ENCODE measurements at places on chromosomes 6 and 20.

GRCh38 chr6:163120223-163120622, 294.3 kb upstream of the QKI start:
- peaks cover 2% of the 10 kb centered on the region for H3K36me3 ChIP-seq

DNA sequence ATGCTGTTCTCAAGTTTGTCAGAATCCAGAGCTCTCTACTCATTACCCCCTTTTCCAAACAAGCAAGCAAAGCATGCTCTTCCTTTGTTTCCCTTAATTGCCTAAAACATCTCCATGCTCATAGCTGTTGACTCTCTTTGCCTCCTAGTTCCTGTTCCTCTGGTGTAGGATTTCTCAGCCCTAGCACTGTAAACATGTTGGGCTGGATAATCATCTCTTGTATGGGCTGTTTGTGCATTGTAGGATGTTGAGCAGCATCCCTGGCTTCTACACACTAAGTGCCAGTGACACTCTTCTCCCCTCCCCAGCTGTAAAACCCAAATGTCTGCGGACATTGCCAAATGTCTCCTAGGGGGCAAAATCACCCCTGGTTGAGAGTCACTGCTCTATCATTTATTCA, 14.0 kb downstream of the PPARD start:
- peaks cover 37% of the 10 kb centered on the region for H3K4me1 ChIP-seq
- no peaks in the 10 kb centered on the region for H3K27me3 ChIP-seq
- peaks cover 16% of the 10 kb centered on the region for H3K36me3 ChIP-seq
- no peak for DNase-seq
- no peak overlapping the region for H3K4me3 ChIP-seq
- H3K27ac ChIP-seq, result peak overlapping the region; percentile 4

DNA sequence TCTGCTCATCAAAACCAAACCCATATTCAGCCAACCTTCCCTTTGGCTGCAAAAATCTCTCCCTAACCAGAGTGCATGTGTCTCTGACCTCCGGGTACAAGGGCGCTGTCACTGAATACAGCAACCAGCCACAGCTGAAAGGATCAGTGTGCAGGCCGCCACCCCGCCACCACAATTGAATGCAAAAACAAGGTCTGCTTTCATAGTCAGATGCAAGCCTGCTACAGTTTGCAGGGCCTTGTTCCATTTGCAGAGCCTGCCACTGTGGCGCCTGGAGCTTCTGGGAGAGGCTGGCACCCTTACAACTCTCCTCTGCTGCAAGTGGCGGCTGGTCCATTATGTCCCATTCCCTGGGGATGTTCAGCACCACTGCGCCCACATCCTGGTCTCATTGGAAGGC, 23.5 kb downstream of the MDGA1 start:
- H3K36me3 ChIP-seq, result no peaks in the 10 kb centered on the region
- no peaks in the 10 kb centered on the region for H3K27me3 ChIP-seq
- no peak overlapping the region for H3K4me3 ChIP-seq

DNA sequence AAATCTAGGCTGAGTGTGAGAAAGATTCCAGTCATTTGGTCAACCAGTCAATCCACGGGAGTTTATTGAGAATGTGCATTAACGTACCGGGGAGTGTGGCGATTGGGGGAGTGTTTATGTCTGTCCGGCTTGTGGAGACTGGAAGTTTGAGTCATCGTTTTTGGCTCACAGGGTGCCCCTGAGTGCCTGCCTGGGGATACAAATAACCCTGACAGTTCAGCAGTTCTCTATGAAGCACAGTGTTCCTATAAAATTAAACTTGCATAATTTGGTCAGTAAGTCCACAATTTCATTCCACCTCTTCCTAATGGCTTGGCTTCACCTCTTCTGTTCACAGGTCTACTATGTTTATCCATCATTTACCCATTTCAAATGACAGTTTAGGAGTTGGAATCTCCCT, 72.6 kb upstream of the PLEKHG1 start:
- no peaks in the 10 kb centered on the region for H3K4me1 ChIP-seq
- H3K27ac ChIP-seq, result no peak overlapping the region
- H3K4me3 ChIP-seq, result no peak overlapping the region
- H3K36me3 ChIP-seq, result no peaks in the 10 kb centered on the region
